Suprapubic skin (tissue), 4 donors: ENCODE measurements at places on chromosomes 12 and 14. TPM values are rescaled to one million over a fixed set of nuclear protein-coding genes. Genes with fewer than 3 reads are reported as not detected.

SOS2 gene
- total RNA-seq: 34.1 TPM

OAS3 gene
- 26.5 TPM for total RNA-seq

BEST3 gene
- total RNA-seq: 0.52 TPM

RPL10L gene
- total RNA-seq: not detected

CDCA3 gene
- total RNA-seq: 4.8 TPM

FAM181A gene
- total RNA-seq: not detected

- H3K4me1 ChIP-seq: no peaks in the 10 kb centered on the region
- peak; percentile 50 for DNase-seq
- no peaks in the 10 kb centered on the region for H3K36me3 ChIP-seq
- peaks cover 15% of the 10 kb centered on the region for H3K27me3 ChIP-seq
These were observed 4.0 kb downstream of the FGF6 start for GRCh38 chr12:4441355-4442335.

- DNase-seq: no peak
- peaks cover 14% of the 10 kb centered on the region for H3K4me1 ChIP-seq
- no peak overlapping the region for H3K27ac ChIP-seq
- no peak overlapping the region for H3K4me3 ChIP-seq
These were observed 445.6 kb upstream of the MIS18BP1 start for GRCh38 chr14:45698462-45699134.

GRCh38 chr12:49098035-49098451, 3.4 kb upstream of the DHH start:
- H3K27ac ChIP-seq: no peak overlapping the region
- peaks cover 62% of the 10 kb centered on the region for H3K36me3 ChIP-seq
- DNase-seq: no peak
- H3K27me3 ChIP-seq: peaks cover 20% of the 10 kb centered on the region

GRCh38 chr12:119102274-119102673, 76.5 kb upstream of the HSPB8 start:
- H3K36me3 ChIP-seq: no peaks in the 10 kb centered on the region
- H3K4me1 ChIP-seq: no peaks in the 10 kb centered on the region
- H3K27me3 ChIP-seq: no peaks in the 10 kb centered on the region
- H3K4me3 ChIP-seq: no peak overlapping the region

DNA sequence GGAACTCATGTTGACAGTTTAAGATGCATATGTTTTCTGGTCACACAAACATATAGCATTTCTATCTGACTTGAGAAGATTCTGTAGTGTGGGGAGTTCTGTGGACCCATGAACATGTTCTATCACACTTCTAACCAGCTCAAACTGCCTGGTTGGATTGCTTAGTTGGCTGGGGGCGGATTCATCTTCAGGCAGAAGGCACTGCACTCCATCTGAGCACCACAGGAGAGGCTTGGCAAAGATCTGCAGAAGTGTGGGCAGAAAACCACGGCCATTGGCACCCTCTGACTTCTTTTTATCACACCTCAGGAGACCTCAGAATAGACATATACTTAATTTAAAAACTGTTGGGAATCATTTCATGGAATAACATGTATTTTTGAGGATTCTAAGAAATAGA, 68.5 kb downstream of the LIN7A start:
- no peaks in the 10 kb centered on the region for H3K27me3 ChIP-seq
- H3K4me3 ChIP-seq: no peak overlapping the region
- no peak for DNase-seq
- no peaks in the 10 kb centered on the region for H3K36me3 ChIP-seq
- H3K27ac ChIP-seq: no peak overlapping the region

GRCh38 chr12:47993491-47993890, 10.8 kb downstream of the COL2A1 start:
- H3K27ac ChIP-seq: no peak overlapping the region
- DNase-seq: peak; percentile 15
- no peaks in the 10 kb centered on the region for H3K4me1 ChIP-seq
- H3K4me3 ChIP-seq: no peak overlapping the region
- no peaks in the 10 kb centered on the region for H3K36me3 ChIP-seq

DNA sequence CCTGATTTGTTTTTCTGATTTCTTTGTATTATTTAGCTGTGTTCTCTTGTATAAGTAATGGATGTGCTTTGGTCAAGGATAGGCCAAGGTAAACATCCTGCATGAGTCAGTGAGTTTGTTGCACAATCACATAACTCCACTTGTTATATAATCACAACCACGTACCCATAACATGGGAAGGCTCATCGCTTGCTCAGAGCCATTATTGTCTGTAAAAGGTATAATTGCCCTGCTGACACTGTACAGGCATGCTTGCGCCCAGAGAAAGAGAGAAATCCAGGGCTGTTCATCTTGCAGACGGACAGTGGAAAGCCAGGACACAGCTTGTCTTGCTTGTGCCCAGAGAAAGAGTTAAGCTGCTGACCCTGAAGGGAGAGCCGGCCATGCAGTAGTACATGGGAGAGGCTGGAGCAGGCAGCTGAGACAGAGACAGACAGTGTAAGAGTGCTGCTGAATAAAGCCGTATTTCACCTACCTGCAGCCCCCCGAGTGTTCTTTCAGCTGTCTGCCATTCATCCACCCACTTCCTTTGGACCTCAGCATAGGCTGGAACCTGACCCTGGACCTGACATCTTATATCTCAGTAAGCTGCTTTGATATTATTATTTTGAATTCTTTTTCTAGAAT, 174.7 kb upstream of the DAAM1 start:
- no peaks in the 10 kb centered on the region for H3K4me1 ChIP-seq
- no peak overlapping the region for H3K27ac ChIP-seq
- no peaks in the 10 kb centered on the region for H3K36me3 ChIP-seq
- H3K4me3 ChIP-seq: no peak overlapping the region
- no peaks in the 10 kb centered on the region for H3K27me3 ChIP-seq
- DNase-seq: no peak

GRCh38 chr12:101077791-101078528, 132.1 kb downstream of the SLC5A8 start:
- H3K27ac ChIP-seq: no peak overlapping the region
- no peak overlapping the region for H3K4me3 ChIP-seq
- no peaks in the 10 kb centered on the region for H3K27me3 ChIP-seq
- peaks cover 10% of the 10 kb centered on the region for H3K4me1 ChIP-seq
- no peaks in the 10 kb centered on the region for H3K36me3 ChIP-seq
- DNase-seq: no peak

DNA sequence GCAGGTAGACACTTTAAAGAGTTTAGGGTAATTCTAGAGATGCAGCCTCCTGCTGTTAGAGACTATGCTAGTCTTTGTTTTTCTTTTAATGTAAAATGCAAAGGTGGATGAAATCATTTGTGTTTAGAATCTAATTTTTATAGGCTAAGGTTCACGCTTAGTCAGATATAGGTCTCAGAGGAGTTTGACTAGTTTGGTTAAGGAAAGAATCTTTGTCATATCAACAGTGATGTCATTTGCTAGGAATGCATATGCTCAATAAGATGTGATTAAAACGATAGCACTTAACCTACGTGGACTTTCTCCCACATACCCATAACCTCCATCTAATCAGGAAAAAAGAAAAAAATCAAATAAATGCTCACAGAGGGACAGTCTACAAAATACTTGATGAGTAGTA, 859.3 kb upstream of the ATXN7L3B start:
- no peaks in the 10 kb centered on the region for H3K36me3 ChIP-seq
- no peak overlapping the region for H3K4me3 ChIP-seq
- H3K27me3 ChIP-seq: no peaks in the 10 kb centered on the region
- no peak overlapping the region for H3K27ac ChIP-seq
- no peak for DNase-seq
- no peaks in the 10 kb centered on the region for H3K4me1 ChIP-seq

DNA sequence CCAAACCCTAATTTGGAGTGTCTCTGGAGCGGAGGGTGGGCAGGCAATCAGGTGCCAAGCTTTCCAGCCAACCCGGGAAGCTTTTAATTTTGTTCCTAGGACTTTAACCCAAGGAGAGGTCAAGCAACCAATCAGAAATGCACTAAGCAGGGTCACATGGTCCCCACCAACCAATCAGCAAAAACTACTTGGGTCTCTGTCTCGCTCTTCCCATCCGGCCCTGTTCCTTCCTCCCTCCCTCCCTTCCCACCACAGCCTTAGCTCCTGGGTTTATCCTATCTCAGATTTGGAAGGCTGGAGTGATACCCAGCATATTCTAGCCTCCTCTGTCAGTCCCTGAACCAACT, 7.3 kb downstream of the HOXC5 start:
- no peak overlapping the region for H3K4me3 ChIP-seq
- peak overlapping the region; percentile 35 for H3K27ac ChIP-seq
- H3K36me3 ChIP-seq: no peaks in the 10 kb centered on the region
- H3K4me1 ChIP-seq: peaks cover 65% of the 10 kb centered on the region
- no peak for DNase-seq

DNA sequence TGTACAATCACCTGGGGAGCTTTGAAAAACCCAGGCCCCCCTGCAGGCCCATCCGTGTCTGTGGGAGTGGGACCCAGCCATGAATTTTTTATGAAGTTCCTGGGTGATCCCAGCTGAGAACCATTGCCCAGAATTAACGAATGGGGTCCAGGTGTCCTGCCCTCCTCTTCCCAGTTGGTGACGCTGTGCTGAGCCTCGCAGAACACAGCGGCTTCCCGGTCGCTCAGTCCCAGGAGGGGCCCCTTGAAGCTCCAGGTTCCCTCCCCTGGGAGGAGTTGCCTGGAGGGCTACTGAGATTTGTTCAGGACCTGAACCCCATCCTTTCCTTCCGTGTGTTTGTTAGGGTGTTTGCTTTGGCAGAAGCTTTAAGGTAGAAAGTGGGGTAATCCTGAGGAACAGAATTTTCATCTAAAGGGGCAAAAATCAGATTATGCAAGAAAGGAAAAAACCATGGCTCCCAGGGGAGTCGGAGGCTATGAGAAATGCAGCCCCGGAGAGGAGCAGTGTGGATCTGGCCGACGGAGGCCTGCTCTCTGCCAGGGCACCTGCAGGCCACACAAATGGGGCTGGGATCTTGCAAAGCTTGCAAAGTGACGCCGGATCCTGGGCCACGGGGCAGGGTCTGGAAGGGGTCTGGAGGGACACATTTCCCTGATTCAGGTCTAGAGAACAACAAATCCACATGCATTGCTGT, 164.7 kb upstream of the PRMT8 start:
- H3K4me1 ChIP-seq: no peaks in the 10 kb centered on the region
- no peak for DNase-seq
- no peak overlapping the region for H3K27ac ChIP-seq
- peaks cover 6% of the 10 kb centered on the region for H3K27me3 ChIP-seq

- H3K4me3 ChIP-seq: no peak overlapping the region
- H3K36me3 ChIP-seq: no peaks in the 10 kb centered on the region
- no peak for DNase-seq
- no peak overlapping the region for H3K27ac ChIP-seq
These were observed 44.9 kb downstream of the FOS start for GRCh38 chr14:75323571-75323970.

DNA sequence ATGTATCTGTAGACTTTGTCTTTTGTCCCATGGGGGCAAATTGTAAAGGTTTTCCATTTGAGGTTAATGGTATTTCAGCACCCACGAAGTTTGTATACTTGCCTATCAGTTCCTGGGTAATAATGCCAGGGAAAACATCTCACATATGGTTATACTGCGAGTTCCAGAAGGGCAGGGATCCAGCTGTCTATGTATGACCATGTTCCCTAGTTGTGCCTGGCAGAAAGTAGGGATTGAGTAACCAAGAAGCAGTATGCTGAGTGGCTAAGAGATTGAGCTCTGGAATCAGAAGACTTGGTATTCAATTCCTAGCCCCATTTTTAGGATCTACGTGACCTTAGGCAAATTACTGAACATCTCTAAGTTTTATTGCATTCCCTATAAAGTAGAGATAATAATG, 173.2 kb upstream of the PWP1 start:
- no peaks in the 10 kb centered on the region for H3K36me3 ChIP-seq
- no peak overlapping the region for H3K4me3 ChIP-seq
- H3K27ac ChIP-seq: no peak overlapping the region

DNA sequence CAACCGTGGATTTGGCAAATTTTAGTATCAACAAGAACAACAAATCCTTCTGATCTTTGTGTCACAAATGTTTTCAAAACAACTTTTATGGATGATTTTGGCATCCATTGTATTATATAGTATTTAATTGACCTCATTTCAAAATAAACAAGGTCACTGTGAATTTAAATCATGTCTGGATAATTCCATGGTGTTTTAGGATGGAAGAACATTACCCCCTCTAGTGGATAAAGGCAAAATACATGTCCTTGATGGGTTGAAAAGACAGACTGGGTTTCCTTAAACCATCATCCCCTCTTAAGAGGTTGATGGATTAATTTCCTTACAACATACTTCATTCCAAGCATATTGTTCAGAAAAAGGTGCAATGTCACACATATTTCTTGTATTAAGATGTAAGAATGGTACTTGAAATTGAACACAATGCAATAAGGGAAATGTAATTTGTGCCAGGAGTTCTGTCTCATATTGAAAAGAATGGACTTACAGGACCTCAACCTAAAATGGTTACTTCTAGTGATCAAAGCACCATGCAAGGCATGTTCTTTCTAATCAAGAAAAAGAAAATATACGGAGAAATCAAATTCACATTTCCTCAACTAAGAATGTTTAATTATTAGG, 352.0 kb downstream of the BCAT1 start:
- H3K4me1 ChIP-seq: no peaks in the 10 kb centered on the region
- no peak overlapping the region for H3K4me3 ChIP-seq
- no peak for DNase-seq

DNA sequence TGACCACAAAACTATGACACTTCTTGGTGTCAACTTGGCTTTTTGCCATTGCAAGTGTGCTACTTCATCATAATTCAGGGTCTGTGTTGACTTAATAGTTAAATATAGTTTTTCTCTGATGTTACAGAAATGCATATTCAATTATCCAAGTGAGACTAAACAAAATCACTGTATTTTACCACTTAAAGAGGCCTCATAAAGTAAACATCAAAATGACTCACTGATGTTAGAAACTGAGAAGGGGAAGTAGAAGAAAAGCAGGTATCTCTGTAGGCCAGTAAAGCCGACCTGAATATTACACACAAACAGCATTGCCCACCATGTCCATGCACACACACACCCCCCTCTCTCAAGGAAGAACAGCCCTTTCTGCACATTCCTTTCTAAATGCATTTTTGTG, 55.4 kb downstream of the RPAP3 start:
- no peaks in the 10 kb centered on the region for H3K27me3 ChIP-seq
- DNase-seq: no peak
- H3K27ac ChIP-seq: no peak overlapping the region
- H3K4me3 ChIP-seq: no peak overlapping the region
- no peaks in the 10 kb centered on the region for H3K36me3 ChIP-seq
- peaks cover 16% of the 10 kb centered on the region for H3K4me1 ChIP-seq

GRCh38 chr14:103544388-103545218, 15.6 kb downstream of the TRMT61A start:
- H3K36me3 ChIP-seq: no peaks in the 10 kb centered on the region
- no peak overlapping the region for H3K4me3 ChIP-seq
- H3K27ac ChIP-seq: peak overlapping the region; percentile 1
- H3K27me3 ChIP-seq: no peaks in the 10 kb centered on the region

GRCh38 chr14:90456551-90456950, 59.7 kb downstream of the CALM1 start:
- H3K36me3 ChIP-seq: no peaks in the 10 kb centered on the region
- no peak for DNase-seq
- peaks cover 12% of the 10 kb centered on the region for H3K4me1 ChIP-seq
- peaks cover 11% of the 10 kb centered on the region for H3K27me3 ChIP-seq
- H3K4me3 ChIP-seq: no peak overlapping the region

DNA sequence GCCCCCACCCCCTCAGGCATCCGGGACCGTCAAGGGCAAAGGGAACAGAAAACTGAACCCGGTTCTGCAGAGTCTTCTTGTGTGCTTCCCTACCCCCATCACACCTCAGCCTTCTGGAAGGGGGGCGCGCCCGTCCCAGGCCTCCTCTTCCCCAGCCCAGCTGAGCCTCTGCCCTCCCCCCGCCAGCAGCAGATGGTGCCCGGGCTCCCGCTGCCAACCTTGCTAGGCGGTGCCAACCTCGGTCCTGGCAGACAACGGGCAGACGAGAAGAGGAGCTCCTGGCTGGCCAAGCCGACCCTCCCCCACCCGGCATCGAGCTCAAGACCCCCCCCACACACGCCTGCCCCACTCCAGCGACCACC, 8.7 kb downstream of the STAC3 start:
- no peak overlapping the region for H3K27ac ChIP-seq
- peaks cover 58% of the 10 kb centered on the region for H3K27me3 ChIP-seq
- no peak for DNase-seq
- peak overlapping the region; percentile 46 for H3K4me3 ChIP-seq
- no peaks in the 10 kb centered on the region for H3K36me3 ChIP-seq
